ENCODE measurements at places on chromosomes 1 and 21. TPM values are rescaled to one million over a fixed set of nuclear protein-coding genes. Genes with fewer than 3 reads are reported as not detected.

Gene GSTM3
- total RNA-seq = 23.2 TPM

Gene ATP1A2
- 0.17 TPM for total RNA-seq

Gene PRAMEF13
- total RNA-seq = 0.07 TPM

Gene SLC16A4
- 39.9 TPM for total RNA-seq

Gene OR6N1
- not detected for total RNA-seq

Gene OR6N2
- total RNA-seq = not detected
